ENCODE measurements at places on chromosomes 6 and 20. TPM values are rescaled to one million over a fixed set of nuclear protein-coding genes. Genes with fewer than 3 reads are reported as not detected.

The TCP1 gene
- total RNA-seq = 181 TPM

The THBD gene
- total RNA-seq = not detected

The BPIFB3 gene
- total RNA-seq = not detected

The REM1 gene
- total RNA-seq = not detected

The TAF8 gene
- total RNA-seq = 47.2 TPM

The MICA gene
- 9.0 TPM for total RNA-seq

The PRDM13 gene
- total RNA-seq = 0.07 TPM

The GRM1 gene
- total RNA-seq = not detected

The MATN4 gene
- total RNA-seq = not detected

The CASS4 gene
- 0.51 TPM for total RNA-seq

The COMMD7 gene
- total RNA-seq = 37.9 TPM

GRCh38 chr20:45359406-45360148 lies 3.4 kb upstream of the SYS1 start:
- H3K27me3 ChIP-seq = no peaks in the 10 kb centered on the region
- no peak overlapping the region for H3K27ac ChIP-seq
- peaks cover 15% of the 10 kb centered on the region for H3K36me3 ChIP-seq
- no peak overlapping the region for H3K4me3 ChIP-seq
- no peak for DNase-seq
- peaks cover 20% of the 10 kb centered on the region for H3K4me1 ChIP-seq

DNA sequence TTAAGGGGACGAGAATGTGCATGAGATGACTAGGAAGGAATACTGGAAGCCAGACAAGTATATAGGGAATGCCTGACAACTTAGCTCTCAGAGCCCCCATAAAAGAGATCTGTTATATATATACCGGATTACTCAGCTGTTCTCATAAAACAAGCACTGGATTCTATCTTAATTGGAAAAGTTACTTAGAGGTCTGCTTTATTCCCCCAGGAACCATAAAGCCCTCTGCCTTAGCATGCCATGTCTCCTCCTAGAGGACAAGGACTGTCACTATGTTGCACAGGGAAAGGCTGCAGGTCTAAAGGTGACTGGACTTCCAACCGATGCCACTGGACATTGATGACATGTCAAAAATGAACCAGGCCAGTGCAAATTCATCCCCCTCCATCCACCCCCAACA lies 6.4 kb downstream of the EXOC2 start:
- peaks cover 42% of the 10 kb centered on the region for H3K4me1 ChIP-seq
- no peaks in the 10 kb centered on the region for H3K27me3 ChIP-seq
- no peak overlapping the region for H3K27ac ChIP-seq
- peaks cover 18% of the 10 kb centered on the region for H3K36me3 ChIP-seq
- no peak for DNase-seq
- H3K4me3 ChIP-seq = no peak overlapping the region

- no peak for DNase-seq
- no peaks in the 10 kb centered on the region for H3K4me1 ChIP-seq
- no peak overlapping the region for H3K4me3 ChIP-seq
- H3K27me3 ChIP-seq = no peaks in the 10 kb centered on the region
Observed at GRCh38 chr6:142002825-142003405, 129.8 kb upstream of the GJE1 start.

GRCh38 chr6:142810952-142811514 lies 133.9 kb downstream of the HIVEP2 start:
- peaks cover 57% of the 10 kb centered on the region for H3K36me3 ChIP-seq
- H3K4me3 ChIP-seq = no peak overlapping the region
- peak overlapping the region; percentile 54 for H3K27ac ChIP-seq
- peaks cover 44% of the 10 kb centered on the region for H3K4me1 ChIP-seq

GRCh38 chr20:22684072-22684762 lies 99.8 kb upstream of the FOXA2 start:
- peaks cover 6% of the 10 kb centered on the region for H3K4me1 ChIP-seq
- no peaks in the 10 kb centered on the region for H3K36me3 ChIP-seq
- no peak overlapping the region for H3K4me3 ChIP-seq
- no peak for DNase-seq
- no peak overlapping the region for H3K27ac ChIP-seq

- peaks cover 30% of the 10 kb centered on the region for H3K36me3 ChIP-seq
- no peak overlapping the region for H3K4me3 ChIP-seq
- no peaks in the 10 kb centered on the region for H3K4me1 ChIP-seq
Observed at GRCh38 chr20:18307301-18307700, 19.0 kb downstream of the ZNF133 start.

DNA sequence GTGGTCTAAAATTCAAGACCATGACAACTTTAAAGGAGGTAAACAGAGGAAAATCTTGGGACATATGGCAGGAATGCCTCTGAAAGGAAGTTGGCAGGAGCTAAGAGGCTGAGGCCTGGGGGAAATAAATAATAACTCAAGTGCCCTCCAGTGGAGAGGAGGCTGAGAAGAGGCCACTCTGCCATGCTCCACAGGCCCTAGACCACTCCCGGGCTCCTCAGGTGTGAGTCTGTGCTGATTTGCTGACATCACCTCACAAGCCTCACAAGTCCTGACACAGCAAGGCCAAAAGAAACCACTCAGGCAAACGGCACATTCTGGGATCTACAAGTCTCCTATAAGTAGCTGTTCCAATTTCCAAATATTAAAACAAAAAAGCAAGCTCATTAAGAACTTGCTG lies 91.0 kb upstream of the RIPOR2 start:
- DNase-seq = no peak
- no peaks in the 10 kb centered on the region for H3K27me3 ChIP-seq
- peaks cover 75% of the 10 kb centered on the region for H3K36me3 ChIP-seq
- peaks cover 57% of the 10 kb centered on the region for H3K4me1 ChIP-seq

- no peak overlapping the region for H3K4me3 ChIP-seq
- H3K36me3 ChIP-seq = no peaks in the 10 kb centered on the region
- no peak overlapping the region for H3K27ac ChIP-seq
Observed at GRCh38 chr6:108732091-108732870, 115.9 kb upstream of the ARMC2 start.

GRCh38 chr6:100346203-100346602 lies 118.5 kb downstream of the SIM1 start:
- no peak overlapping the region for H3K27ac ChIP-seq
- no peaks in the 10 kb centered on the region for H3K4me1 ChIP-seq
- no peak for DNase-seq
- H3K36me3 ChIP-seq = no peaks in the 10 kb centered on the region
- no peak overlapping the region for H3K4me3 ChIP-seq

GRCh38 chr6:24032896-24033688 lies 92.9 kb upstream of the NRSN1 start:
- no peaks in the 10 kb centered on the region for H3K36me3 ChIP-seq
- H3K27me3 ChIP-seq = no peaks in the 10 kb centered on the region
- DNase-seq = no peak
- no peaks in the 10 kb centered on the region for H3K4me1 ChIP-seq

DNA sequence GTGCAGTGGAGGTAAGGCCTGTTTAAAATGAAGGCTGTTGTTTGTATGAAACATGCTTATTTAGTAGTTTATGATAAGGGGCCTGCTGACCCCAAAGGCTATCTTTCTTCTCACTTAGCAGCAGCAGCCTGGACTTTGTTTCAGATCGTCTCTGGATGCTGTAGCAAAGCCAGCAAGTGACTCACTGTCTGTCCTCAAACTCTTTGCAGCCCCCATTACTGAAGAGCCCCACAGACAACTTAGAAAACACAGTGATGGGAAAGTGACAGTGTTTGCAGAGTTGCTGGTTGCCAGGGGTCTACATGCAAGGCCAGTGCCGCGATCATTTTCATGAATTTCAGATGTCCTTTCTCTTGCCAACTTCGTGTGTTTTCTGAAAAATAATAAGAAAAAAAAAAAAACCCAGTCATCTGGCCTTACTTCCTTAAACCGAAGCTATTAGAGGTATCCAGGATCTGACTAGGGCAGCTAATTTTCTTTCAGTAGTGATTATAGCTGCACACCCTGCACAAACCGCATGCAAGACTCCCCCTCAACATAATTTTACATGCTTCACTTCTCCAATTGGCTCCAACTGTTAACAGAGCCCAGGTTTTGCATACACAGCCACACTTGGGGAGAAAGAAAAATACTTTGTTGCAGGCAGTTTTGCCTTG lies 11.6 kb upstream of the F13A1 start:
- DNase-seq = no peak
- peak overlapping the region; percentile 100 for H3K27ac ChIP-seq
- H3K36me3 ChIP-seq = no peaks in the 10 kb centered on the region

- H3K4me3 ChIP-seq = no peak overlapping the region
- H3K27ac ChIP-seq = no peak overlapping the region
- H3K4me1 ChIP-seq = no peaks in the 10 kb centered on the region
- H3K27me3 ChIP-seq = no peaks in the 10 kb centered on the region
Observed at GRCh38 chr6:144710207-144710606, 425.1 kb downstream of the UTRN start.

DNA sequence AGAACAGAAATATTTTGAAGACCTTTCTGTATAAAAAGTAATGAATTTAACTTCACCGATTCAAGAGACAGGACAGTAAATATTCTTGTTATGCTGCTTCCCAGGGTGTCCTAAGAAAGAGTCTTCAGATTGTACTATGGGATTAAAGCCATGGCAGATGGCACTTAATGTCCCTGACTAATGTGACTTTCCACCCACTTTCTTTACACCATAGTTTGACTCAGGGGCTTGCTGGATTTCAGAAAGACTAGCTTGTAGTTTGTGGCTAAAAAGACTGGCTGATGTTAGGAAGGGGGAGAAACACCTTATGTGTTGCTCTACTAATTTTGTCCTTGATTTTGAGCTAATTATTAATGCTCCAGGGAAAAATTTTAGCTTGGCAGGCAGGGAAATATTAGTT lies 75.9 kb downstream of the UTRN start:
- no peaks in the 10 kb centered on the region for H3K27me3 ChIP-seq
- no peak for DNase-seq
- peaks cover 74% of the 10 kb centered on the region for H3K4me1 ChIP-seq
- no peak overlapping the region for H3K27ac ChIP-seq
- H3K36me3 ChIP-seq = peaks cover 30% of the 10 kb centered on the region
- no peak overlapping the region for H3K4me3 ChIP-seq

- no peaks in the 10 kb centered on the region for H3K4me1 ChIP-seq
- H3K4me3 ChIP-seq = no peak overlapping the region
- no peak overlapping the region for H3K27ac ChIP-seq
- no peaks in the 10 kb centered on the region for H3K36me3 ChIP-seq
- no peaks in the 10 kb centered on the region for H3K27me3 ChIP-seq
Observed at GRCh38 chr6:4460586-4461475, 315.4 kb upstream of the CDYL start.

GRCh38 chr6:104955927-104956730 lies 778 bp upstream of the LIN28B start:
- H3K27me3 ChIP-seq = peaks cover 51% of the 10 kb centered on the region
- DNase-seq = no peak
- no peak overlapping the region for H3K4me3 ChIP-seq
- peaks cover 7% of the 10 kb centered on the region for H3K4me1 ChIP-seq
- no peaks in the 10 kb centered on the region for H3K36me3 ChIP-seq

- H3K4me3 ChIP-seq = no peak overlapping the region
- DNase-seq = no peak
- H3K27me3 ChIP-seq = no peaks in the 10 kb centered on the region
- H3K27ac ChIP-seq = no peak overlapping the region
- H3K4me1 ChIP-seq = no peaks in the 10 kb centered on the region
- no peaks in the 10 kb centered on the region for H3K36me3 ChIP-seq
Observed at GRCh38 chr20:8639112-8639778, 429.6 kb upstream of the PLCB4 start.

DNA sequence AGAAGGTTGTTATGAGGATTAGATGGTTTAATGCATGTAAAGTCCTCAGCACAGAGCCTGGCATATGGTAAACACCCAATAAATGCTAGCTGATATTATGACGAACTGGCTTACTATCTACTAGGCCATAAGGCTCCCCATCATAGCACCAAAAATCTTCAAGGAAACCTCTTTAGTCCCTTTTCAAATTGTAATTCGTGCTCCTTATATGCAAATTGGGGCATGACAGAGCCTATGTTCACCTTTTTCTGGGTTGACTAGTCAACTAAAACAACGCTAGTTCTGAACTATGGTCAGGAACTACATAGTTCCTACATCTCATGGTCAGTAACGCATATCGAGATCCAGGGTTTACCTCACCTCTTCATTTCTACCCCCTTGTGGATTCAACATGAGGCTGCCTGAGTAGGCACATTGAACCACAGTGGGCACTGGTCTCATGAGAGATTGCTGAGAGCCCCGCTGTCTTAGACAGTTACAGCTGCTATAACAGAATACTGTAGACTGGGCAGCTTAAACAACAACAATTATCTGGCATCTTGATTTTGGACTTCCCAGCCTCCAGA lies 97.2 kb upstream of the TNFAIP3 start:
- no peaks in the 10 kb centered on the region for H3K36me3 ChIP-seq
- no peak overlapping the region for H3K4me3 ChIP-seq
- no peaks in the 10 kb centered on the region for H3K27me3 ChIP-seq
- H3K4me1 ChIP-seq = peaks cover 34% of the 10 kb centered on the region

- no peak overlapping the region for H3K4me3 ChIP-seq
- no peak overlapping the region for H3K27ac ChIP-seq
- H3K36me3 ChIP-seq = no peaks in the 10 kb centered on the region
- H3K27me3 ChIP-seq = no peaks in the 10 kb centered on the region
- DNase-seq = no peak
Observed at GRCh38 chr20:9368893-9369292, 145.5 kb upstream of the LAMP5 start.

DNA sequence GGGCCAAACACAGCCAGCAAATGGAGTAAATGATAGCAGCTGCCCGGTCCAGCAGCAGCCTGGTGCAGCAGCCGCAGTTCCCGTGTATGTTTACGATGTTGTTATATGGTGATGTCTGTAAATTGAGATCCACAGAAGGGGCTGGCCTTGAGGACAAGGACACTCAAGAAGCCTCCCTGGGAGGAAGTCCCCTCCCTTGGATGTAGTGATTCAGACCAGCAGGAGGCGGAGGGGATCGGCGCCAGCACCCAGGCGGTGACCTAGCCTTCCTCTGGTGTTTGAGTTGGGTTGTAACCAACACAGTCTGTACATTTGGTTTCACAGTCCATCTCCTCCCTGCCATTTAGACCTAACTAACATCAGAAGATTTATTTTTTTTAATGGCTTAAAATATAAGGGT lies 187.8 kb downstream of the SYNDIG1 start:
- H3K4me1 ChIP-seq = no peaks in the 10 kb centered on the region
- no peaks in the 10 kb centered on the region for H3K27me3 ChIP-seq
- no peaks in the 10 kb centered on the region for H3K36me3 ChIP-seq

- no peaks in the 10 kb centered on the region for H3K4me1 ChIP-seq
- no peaks in the 10 kb centered on the region for H3K27me3 ChIP-seq
- no peak for DNase-seq
- no peaks in the 10 kb centered on the region for H3K36me3 ChIP-seq
- no peak overlapping the region for H3K4me3 ChIP-seq
- no peak overlapping the region for H3K27ac ChIP-seq
Observed at GRCh38 chr6:164322533-164322932, 908.0 kb downstream of the QKI start.

DNA sequence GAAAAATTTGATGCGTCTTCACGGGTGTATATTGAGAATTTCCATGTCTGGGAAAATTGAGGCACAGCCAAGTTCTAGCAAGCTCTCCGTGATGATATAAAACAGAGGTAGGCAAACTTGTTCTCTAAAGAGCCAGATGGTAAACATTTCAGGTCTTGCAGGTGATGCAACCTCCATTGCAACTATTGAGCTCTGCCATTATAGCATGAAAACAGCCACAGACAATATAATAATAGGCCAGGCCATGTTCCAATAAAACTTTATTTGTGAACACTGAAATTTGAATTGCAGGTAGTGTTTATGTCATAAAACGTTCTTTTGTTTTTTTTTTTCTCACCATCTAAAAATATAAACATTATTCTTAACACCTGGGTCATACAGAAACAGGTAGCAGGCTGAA lies 168.2 kb downstream of the ZNF217 start:
- H3K4me1 ChIP-seq = no peaks in the 10 kb centered on the region
- no peaks in the 10 kb centered on the region for H3K36me3 ChIP-seq
- H3K4me3 ChIP-seq = no peak overlapping the region
- peaks cover 11% of the 10 kb centered on the region for H3K27me3 ChIP-seq

GRCh38 chr6:89975366-89975765 lies 81.1 kb downstream of the GJA10 start:
- H3K4me1 ChIP-seq = peaks cover under 1% of the 10 kb centered on the region
- no peak overlapping the region for H3K27ac ChIP-seq
- H3K27me3 ChIP-seq = no peaks in the 10 kb centered on the region
- peaks cover 48% of the 10 kb centered on the region for H3K36me3 ChIP-seq

All from activated B cell treated with CpG ODN at 0.5 μM for 24 hours (primary cell).